ENCODE measurements at places on chromosomes 7 and 10.

- no peak for DNase-seq
Measured at GRCh38 chr7:15889507-15889906, 203.0 kb upstream of the MEOX2 start.

GRCh38 chr10:79400146-79401004 lies 45.0 kb downstream of the ZCCHC24 start:
- no peak for DNase-seq

DNA sequence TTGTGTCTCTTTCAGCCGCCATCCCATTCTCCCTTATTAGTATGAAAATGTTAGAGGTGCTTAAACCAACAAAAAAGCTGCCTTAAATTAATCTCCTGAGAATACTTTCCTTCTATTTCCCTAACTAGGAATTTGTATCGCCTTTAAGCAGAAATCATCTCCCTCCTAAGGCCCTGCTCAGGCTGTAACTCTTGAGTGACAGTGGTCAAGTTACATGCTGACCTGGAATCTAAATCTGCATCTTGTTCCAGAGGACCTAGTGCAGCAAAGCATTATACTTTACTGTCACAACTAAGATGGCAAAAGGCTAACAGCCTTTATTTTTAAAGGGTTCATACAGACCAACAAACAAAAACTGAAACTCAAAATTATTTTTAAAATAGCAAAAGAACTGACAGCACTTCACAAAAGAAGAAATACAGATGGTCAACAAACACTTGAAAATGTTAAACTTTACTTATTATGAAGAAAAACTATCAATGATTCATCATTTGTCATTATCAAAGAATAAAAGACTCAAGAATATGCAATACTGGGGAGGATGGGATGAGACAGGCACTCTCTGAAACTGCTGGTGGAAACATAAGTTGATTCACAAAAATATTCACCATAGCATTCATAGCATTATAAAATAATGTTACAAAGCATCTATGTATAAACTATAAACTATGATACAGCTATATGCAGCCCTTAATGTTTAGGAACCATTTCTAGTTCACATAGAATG lies 11.0 kb downstream of the CYREN start:
- no peak for DNase-seq

- peak; percentile 66 for DNase-seq
Measured at GRCh38 chr7:108454674-108455550, 1.3 kb downstream of the NRCAM start.

- no peak for DNase-seq
Measured at GRCh38 chr10:127907411-127908105, 655 bp downstream of the PTPRE start.

DNA sequence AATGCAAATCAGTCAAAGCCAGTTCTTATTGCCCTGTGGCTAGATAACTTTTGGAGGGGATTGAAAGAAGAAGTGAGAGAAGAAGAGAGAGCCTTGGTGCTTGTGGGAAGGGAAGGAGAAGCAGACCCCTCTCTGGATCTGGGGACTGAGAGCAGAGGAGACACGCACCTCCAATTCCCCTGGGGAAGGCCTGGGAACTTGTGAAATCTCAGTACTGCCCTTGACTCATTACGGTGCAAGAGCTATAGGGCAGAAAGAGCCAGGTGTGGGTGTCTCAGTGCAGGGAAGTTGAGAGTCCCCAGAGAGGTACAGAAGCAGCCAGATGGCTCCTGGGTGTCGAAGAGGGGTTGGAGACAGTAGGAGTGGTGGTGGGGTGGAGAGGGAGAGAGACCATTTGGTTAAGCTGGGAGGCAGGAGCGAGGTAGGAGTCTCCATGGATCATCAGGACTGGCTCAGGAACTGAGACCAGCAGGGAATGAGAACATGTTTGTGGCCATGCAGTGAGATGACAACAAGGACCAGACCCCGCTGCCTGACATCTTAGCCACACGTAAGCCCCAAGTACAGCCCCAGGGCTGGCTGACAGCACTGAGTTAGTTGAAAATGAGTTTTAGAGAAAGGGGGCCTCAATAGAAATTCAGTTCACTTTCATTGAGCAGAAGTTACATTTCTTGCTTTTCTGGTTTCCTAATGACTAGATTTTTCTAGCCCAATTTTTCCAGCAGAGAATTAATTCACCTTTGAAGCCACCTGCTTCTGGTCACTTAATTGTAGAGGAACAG lies 238.2 kb downstream of the BUB3 start:
- DNase-seq = no peak

DNA sequence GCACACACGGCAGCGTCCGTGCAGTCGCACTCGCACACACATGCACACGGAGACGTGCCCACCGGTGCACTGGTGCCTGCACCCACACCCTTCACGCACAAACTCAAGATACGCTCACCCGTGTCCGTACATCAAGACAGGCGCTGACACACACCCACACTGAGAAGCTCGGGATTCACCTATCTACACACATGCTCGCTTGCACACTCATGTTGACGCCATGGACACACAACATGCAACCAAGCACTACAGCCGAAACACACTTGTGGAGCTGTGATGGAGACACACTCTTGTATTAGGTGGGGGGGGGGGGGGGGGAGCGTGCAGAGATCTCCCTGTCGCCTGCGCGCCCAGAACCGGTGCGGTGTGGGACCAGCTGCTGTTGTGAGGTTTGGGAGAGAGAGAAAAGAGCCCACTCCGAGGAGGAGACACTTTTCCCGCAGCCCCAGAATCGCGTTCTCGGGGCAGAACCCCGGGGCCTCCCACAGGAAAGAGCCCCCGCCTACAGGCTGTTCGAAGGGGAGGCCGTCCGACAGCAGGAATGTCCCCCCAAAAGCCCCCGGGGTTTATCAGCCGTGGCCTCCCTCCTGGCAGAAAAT lies 605 bp upstream of the NFKB2 start:
- no peak for DNase-seq

GRCh38 chr10:72502581-72502980 lies 123.3 kb downstream of the MICU1 start:
- DNase-seq = no peak

DNA sequence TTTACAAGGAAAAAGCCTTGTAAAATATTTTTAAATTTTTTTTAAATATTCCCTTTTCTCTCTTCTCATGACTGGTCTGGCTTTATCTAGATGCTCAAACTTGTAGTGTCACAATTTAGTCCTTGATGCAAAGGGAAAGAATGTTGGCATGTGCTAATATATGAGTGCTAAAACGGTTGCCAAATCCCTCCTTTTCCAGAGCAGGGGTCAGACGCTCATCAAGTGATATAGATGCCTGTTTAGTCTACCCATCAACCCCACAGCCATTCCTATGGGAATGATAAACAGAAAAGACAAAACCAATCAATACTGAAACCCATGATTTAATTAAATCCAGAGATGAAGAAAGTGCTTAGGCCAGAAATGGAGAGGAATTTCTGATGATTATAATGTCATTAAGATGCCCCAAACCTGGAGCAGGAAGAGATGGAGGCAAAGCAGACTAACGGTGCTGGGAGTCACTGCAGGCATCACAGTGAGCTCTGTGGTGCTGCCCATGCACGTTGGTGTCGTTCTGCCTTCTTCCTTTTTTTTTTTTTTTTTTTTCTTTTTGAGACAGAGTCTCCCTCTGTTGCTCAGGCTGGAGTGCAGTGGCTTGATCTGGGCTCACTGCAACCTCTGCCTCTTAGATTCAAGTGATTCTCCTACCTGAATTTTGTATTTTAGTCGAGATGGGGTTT lies 210.1 kb upstream of the STK17A start:
- DNase-seq = no peak

DNA sequence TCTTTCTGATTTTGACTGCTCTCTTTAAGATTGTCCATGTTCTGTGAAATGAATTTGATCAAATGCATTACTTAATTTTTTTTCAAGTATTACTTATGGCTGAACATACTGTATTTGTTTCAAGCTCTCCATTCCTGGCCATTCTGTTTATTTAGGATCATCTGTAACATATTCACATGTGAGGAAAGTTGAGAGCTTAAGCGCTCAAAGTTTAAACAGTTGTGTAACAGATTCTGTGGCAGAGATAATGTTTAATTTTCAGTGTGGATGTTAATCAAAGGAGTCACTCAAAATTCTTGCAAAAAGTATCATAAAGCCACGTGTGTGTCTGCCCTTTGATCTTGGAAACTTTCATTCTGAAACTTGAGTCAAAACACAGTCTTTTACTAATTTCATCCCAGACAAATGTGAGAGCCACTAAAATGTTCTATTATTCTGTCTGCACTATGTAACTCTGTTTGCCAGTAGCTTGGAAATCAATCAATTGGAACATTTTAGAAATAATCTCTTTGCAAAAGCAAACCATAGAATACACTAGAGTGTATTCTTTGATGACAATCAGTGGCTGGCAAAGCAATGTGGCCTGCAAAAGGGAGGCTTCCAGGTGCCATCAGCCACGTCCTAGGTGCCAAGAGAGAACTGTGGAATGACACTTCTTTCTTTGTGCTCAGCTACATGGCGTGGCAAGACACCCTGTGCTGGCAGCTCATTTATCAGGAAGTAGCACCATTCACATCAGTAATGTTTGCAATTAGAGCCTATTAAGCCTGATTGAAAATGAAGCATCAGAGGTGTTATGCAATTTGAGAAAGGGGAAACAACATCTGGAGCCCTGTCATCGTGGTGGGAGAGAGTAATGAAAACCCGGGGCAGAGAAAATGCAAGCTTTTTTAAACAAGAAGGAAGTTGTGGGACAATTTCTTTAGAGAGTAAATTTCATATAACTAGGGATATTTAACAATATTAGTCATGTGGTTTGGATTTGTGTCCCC lies 40.9 kb downstream of the ARL5B start:
- DNase-seq = no peak

DNA sequence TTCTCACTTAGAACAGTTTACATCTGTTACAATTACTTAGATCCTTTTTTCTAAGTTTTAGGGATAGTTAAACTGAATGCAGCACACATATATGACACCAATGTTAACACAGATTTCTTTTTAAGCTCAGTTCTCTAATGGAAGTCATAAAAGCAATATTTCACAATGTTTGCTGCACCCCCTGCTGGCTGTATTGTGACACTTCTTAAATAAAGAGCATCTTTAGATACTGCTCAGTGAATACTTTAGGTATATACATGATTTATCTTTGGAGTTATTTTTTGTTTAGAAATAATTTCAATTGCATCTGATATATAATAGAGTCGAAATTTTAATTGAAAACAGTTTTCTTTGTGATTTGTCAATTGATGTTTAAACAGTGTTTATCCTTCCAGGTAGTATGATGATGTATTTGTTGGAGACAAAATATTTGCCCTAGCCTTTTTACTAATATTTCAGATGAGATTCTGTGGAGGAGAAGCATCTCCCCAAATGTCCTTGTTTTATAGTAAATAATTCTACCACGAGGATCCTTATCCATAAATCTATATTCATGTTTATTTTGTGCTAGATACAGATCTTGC lies 174.4 kb downstream of the ST7 start:
- peak; percentile 49 for DNase-seq

DNA sequence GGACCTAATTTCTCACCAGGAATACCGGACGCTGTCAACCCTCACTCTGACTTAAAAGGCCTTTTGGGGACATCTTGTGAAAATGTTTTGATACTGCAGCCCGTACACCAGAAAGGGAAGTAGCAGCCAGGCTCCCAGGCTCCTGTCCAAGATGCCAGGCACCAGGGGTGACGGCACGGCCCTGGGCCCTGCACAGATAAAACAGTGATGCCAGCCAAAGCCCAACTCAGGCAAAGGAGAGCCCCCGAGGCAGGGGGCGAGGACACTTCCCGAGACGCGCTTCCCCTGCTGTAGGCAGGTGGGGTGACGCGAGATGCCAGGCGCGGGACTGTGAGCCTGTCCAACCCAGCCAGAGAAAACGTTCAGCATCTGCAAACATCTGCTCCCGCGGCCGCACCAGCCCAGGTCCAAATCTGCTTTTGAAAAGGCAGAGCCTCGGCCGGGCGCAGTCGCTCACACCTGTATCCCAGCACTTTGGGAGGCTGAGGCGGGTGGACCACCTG lies 15.7 kb downstream of the ZFAND2A start:
- peak; percentile 53 for DNase-seq

- DNase-seq = no peak
Measured at GRCh38 chr10:86368987-86369386, 2.4 kb upstream of the GRID1 start.

DNA sequence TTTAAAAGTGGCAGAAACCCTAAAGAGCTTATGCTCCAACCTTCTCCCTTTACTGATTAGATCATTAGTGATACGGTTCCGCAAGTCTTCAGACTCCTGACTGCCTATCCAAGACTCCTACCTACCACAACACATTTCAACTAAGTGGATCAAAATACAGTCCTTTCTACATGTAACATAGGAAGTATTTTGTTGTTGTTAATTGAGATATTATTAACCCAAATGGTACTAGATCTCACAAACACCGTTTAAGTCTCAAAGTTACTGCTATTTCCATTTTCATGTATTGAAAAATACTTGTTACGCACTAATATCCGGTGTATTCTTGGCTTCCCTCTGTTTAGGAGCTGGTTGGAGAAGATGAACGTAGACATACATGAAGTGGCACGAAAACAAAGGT lies 1.1 kb downstream of the FAM237B start:
- no peak for DNase-seq

GRCh38 chr7:23299770-23300300 lies 696 bp downstream of the MALSU1 start:
- DNase-seq = no peak

GRCh38 chr10:88833723-88834122 lies 17.9 kb downstream of the ANKRD22 start:
- DNase-seq = no peak

- DNase-seq = no peak
Measured at GRCh38 chr10:129972145-129972965, 8.3 kb upstream of the EBF3 start.

- no peak for DNase-seq
Measured at GRCh38 chr10:113846036-113846435, 7.8 kb downstream of the DCLRE1A start.

DNA sequence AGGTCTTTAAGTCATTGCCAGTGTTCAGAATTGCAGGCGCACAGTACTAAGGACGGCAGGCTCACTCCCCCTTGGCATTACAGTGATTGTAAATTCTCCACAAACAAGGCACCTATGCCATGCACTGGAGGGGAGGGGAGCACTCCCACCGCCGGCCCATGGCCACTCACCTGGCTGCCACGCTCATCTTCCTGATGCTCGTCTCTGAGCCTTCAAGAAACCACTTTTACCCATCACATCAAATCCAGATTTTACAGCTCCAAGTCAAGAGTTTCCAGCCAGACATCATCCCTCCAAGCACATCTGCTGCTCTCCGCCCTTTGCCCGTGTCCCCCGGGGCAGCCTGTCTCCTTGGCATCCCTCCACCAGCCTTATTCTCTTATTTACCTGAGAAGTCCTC lies 350.2 kb upstream of the SHH start:
- DNase-seq = no peak

- no peak for DNase-seq
Measured at GRCh38 chr10:13311177-13311575, 11.3 kb upstream of the PHYH start.

- no peak for DNase-seq
Measured at GRCh38 chr7:71868797-71869196, 543.3 kb downstream of the CALN1 start.

GRCh38 chr7:42414028-42414427 lies 177.0 kb upstream of the GLI3 start:
- DNase-seq = no peak

GRCh38 chr10:107545717-107546116 lies 381.2 kb upstream of the SORCS1 start:
- DNase-seq = no peak

GRCh38 chr10:102059987-102060386 lies 4.0 kb upstream of the ARMH3 start:
- no peak for DNase-seq

GRCh38 chr7:29167721-29168120 lies 21.4 kb upstream of the CPVL start:
- DNase-seq = no peak
